ENCODE measurements at places on chromosomes 3 and 15.

DNA sequence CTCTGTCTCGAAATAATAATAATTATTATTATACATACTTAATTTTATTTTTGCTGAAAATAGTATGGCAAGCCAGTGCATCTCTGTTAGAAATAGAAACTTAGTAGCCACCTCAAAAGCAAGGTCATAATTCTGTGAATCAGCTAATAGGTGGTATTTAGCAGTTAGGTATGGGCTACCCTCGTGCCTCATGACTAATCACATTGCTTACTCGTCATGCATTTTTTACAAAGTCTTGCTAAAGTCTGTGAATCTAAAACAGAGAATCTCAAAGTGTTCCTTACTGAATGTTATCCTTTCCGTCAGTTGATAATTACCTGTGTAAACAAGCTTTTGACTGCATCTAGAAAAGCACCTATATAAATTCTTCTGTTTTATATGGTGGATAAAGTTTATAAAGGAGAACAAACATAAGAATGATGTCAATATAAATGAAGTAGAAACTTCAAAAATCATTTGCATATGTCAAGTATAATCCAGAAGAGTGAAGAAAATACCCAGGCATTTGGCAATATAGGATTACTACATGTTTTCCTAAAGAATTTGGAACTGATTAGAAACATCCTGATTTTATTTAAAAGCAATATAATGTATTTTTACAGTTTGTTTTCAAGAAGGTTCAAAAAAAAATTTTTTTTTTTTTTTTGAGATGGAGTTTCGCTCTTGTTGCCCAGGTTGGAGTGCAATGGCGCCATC is 6.2 kb downstream of the PPARG start:
- DNase-seq = no peak

DNA sequence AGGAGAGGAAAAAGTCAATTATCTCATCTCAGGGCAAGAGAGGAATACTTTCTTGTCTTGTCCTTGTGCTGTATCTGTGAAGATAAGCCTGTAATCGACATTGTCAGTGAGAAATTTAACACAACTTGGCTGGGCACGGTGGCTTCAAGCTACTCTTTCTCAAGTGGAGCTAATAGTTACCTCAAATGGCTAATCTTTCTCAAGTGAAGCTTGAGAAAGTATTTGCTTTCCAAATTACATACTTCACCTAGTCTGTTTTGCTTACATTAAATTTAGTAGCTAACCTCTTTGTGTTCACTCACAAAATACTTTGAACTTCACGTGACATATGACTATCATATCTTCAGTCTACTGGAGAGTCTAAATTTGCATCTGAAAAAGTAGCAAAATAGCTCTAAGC is 48.3 kb upstream of the B3GALNT1 start:
- DNase-seq = no peak

DNA sequence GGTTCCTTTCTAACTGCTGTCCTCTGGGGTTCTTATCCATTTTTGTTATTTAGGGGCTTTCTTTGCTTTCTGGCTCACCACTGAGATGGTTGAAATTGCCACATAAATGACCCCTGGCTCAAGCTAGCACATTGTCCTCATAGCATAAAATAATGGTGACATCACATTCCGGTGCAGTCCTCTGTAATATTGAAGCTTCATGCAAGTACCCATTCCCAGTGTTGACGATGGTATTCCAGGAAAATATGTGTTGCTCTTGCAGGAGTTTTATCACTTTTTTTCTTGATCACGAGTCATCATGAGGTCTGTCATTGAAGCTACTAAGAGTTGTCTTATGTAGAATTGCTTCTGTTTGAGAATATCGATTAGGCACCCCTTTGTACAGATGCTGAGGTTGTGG is 56.1 kb downstream of the CRTC3 start:
- no peak for DNase-seq

DNA sequence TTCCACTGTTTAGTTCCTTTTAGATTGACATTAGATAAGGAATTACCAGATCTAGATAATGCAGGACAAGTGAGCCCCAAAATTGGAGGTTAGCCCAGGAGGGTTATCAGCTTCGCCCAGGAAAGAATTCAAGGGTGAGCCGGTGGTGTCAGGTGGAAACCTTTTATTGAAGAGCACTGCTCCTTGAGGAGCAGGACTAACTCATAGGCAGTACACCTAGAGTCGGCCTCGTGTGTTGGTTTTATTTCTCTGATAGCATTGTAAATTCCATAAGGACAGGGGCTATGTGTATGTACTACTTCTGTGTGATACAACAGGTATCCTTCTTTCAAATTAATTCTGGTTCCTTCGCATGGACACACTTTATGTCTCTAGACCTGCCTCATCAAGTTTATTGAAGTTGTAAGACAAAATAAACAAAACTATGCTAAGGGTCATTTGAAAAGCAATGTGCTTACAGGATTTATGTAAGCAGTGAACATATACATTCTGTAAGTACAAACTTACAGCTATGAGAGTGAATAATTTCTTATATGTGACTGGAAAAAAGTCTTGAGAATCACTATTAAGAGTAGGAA is 57.2 kb downstream of the SNX4 start:
- no peak for DNase-seq

- no peak for DNase-seq
These were observed 56.3 kb downstream of the CCR4 start for GRCh38 chr3:33007776-33008175.

DNA sequence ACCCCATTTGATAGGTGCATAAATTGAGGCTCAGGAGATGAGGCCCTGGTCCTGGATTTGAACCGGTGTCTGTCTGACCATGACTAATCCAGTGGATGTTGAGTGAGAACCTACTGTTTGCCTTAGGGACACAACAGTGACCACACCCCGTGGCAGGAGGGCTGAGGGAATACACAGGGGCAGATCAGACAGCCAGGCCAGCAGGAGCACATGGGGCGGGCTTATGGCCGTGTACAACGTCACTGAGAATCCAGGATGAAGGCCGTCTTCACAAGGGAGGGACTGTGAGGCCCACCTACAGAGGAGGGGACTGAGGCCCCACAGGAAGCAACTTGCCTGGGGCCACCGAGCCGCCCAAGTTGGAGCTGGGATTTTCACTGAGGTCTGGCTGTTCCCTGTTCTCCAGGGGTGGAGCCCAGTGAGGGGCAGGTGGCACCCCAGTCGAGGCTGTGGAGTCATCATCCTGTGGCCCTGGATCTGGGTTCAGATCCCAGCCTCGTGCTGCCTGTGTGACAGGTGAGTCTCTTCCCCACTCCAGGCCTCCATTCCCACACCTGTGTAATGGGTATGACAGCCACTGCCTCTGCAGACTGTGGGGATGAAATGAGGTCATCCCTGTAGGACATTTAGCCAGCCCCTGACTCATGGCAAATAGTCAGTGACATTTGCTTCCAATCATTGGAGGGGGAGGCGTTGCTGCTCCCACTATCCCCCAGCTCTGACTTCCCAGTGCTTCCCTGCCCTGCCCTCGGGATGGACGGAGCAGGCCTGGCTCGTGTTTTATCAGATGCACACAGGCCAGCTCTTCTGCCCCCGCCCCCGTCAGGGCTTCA is 6.3 kb upstream of the PLXND1 start:
- DNase-seq = no peak

- no peak for DNase-seq
These were observed 6.2 kb upstream of the CCNL1 start for GRCh38 chr3:157166115-157166514.

GRCh38 chr15:101057841-101058407 is 138.8 kb downstream of the LRRK1 start:
- no peak for DNase-seq

- DNase-seq = no peak
These were observed 290.7 kb upstream of the LMCD1 start for GRCh38 chr3:8210882-8211341.

- no peak for DNase-seq
These were observed 6.5 kb downstream of the ARHGEF3 start for GRCh38 chr3:56795097-56795828.

GRCh38 chr15:92268900-92269299 is 124.8 kb upstream of the ST8SIA2 start:
- no peak for DNase-seq

GRCh38 chr15:59995568-59996297 is 8.4 kb upstream of the FOXB1 start:
- DNase-seq = no peak

GRCh38 chr3:30353711-30354467 is 252.5 kb upstream of the TGFBR2 start:
- DNase-seq = no peak

- DNase-seq = peak; percentile 28
These were observed 927 bp downstream of the SMAD6 start for GRCh38 chr15:66702787-66703539.

DNA sequence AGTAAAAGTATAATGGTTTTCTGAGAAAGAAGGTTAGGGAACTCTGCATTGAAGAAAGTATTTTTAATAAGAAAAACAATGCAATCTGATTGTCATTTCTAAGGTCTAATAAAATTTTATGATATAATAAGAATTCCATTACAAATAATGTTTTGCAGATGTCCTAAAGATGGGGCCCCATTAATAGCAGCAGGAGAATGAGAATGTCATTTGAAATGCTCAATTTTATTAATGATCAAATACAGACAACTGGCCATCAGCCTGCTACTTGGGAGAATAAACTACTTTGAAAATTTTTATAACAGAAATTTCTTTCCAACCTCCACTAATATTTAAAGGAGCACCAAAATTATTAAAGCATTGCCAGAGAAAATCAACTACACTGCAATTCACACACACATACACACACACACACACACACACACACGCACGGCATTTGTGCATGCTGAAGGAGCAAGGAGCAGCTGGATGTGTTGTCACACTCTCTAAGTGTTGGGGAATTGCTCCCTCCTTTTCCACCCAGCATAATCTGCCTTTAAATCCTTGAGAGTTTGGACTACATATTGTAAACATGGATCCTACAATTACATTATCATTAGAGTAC is 109.5 kb downstream of the THRB start:
- DNase-seq = no peak

DNA sequence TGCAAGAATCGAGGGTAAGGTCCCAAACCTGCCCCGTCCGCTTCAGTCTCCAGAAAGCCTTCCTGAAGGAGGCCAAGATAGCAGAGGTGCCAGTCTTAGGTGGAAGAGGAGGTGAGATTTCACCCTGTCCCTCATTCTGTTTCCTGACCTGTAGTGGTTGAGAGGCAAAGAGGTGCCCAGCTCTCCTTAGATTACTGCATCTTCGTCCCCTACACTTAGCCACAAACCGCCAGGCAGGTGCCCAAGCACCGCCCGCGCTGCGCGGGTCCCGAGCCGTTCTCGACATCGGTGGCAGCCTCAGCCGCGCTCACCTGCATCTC is 23.8 kb upstream of the POLG start:
- DNase-seq = no peak

DNA sequence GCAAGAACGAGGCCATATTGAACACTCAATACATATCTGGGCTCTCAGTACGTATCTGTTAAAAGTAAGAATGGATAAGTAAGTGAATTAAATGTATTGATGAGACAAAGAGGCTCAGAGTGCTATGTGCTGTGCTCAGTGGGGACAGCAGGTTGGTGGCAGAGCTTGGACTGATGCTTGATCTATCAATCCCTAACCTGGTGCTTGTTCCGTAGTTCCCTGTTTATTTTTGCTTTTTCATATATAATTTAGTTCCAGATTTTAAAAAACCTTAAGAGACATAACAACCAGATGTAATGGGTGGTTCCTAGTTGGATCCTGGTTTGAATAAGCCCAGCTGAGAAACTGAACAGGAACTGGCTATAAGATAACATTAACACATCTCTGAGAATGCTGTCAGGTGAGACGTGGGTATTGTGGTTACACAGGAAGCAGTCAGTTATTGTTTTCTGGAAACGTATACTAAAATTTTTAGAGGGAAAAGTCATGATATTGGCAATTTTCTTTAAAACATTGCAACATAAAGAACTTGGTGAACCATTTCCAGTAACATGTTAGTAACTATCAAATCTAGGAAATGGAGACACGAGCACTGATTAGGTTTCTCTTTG is 120.5 kb downstream of the FOXB1 start:
- DNase-seq = no peak

GRCh38 chr3:39412668-39413260 is 6.2 kb downstream of the RPSA start:
- DNase-seq = no peak

- no peak for DNase-seq
These were observed 6.9 kb upstream of the RFTN1 start for GRCh38 chr3:16520241-16520969.

GRCh38 chr15:62896969-62897486 is 145.5 kb upstream of the TPM1 start:
- DNase-seq = no peak

- DNase-seq = no peak
These were observed 32.1 kb downstream of the POMGNT2 start for GRCh38 chr3:43073836-43074220.

DNA sequence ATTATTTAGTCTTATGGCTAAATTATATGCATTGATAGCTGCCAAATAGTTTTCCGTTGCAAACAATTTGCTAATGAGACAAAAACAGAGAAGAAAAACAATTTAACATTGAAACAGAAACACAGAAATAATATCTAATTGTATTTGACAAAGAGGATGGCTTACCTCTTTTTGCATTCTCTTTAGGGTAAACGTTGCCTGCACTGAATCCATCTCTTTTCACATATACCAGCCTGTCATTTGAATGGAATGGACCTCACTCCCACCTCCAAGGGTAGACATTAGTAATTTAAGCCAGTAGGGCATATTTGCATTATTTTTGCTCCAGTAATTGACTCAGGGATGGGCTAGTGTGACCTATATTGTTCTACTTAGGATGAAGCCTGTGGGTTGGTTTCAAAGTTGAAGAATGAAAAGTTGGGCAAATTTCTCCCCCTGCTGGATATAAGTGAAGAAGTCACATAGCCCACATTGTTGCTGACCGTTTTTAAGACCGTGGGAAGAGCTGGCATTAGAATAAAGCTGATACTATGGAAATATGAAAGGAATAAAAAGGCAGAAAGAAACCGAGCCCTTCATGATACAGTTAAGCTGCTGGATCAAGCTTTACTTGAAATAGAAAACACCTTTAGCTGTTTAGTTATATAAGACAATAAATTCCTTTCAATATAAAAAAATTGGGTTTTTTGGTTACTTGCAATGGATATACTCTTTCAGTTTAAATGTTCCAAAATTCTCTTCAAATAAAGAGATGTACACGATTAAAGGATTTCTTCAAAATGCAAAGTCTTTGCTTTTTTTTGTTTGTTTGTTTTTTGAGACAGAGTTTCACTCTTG is 26.9 kb downstream of the PIERCE2 start:
- DNase-seq = peak; percentile 11

DNA sequence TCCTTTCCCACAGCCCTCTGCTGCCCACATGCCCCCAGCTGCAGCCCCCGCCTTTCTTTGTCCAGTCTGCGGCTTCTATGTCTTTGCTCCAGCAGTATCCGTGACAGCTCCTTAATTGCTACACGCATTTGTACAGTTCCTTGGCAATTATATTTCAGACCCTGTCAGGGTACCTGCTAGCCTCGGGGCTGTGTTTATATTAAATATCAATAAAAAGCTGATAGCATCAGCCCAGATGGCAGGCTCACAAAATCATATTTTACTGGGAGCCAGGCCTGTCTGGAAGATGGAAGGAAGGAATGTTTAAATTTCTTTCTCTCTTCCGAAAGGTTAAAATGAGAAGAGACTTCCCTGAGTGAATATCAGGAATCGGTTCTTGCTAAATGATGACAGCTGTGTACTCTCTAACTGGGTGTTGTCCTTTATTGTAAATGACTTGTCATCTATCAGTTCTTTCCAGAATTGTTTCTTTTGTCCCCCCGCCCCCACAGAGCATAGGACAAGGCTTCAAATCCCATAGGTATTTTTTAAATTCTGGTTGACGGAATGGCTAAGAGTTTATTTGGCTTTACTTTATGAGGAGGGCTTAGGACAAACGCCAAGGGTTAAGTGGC is 378.1 kb downstream of the LRTM1 start:
- no peak for DNase-seq

- no peak for DNase-seq
These were observed 648.6 kb upstream of the ZNF385D start for GRCh38 chr3:22399566-22399965.
